ENCODE measurements at places on chromosomes 4 and X.

- no peak for DNase-seq
These were observed 141.7 kb downstream of the GPAT3 start for GRCh38 chr4:83677656-83678055.

GRCh38 chr4:17013382-17014006, 115.0 kb upstream of the LDB2 start:
- no peak for DNase-seq

DNA sequence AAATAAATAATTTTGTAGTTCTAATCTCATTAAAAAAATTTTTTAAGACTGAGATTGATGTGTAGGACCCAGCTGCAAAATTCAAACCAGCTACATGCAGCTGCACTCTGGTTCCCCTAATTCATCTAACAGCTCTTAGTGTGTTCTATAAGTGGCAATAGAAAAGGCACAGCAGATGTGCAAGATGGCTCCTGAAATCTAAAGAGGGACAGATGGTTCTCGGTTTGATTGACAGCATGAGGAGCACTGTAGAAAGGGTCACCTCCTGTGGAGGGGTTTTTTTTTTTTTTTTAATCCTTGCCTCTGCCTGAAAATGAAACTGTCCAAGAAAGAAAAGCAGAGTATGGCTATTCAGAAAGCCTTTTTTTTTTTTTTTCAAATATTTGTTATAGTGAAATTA, 16.9 kb upstream of the OCIAD1 start:
- DNase-seq, result peak; percentile 48

DNA sequence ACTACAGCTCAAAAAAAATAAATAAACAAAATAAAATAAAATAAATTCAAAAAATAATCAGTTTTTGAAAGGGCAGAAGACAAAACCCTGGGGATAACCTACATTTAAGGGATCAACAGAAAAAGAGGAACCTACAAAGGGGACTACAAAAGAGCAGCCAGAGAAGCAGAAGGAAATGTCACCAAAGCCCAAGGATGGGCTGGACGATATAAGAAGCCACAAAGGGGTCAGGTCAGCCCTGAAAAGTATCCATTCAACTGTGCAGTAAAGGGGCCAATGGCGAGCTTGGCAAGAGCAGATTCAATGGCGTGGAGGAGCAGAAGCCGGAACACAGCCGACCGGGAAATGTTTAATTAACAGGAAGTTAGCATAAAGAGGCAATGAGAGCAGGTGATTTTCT, 16.9 kb downstream of the ACOT9 start:
- DNase-seq, result no peak

- no peak for DNase-seq
These were observed 78.5 kb downstream of the MSN start for GRCh38 chrX:65745992-65746391.

GRCh38 chr4:8365951-8366350, 74.6 kb downstream of the ACOX3 start:
- no peak for DNase-seq
